ENCODE measurements at places on chromosomes 4 and X.

- peak; percentile 6 for DNase-seq
Measured at GRCh38 chr4:88320780-88321373, 36.5 kb upstream of the PPM1K start.

DNA sequence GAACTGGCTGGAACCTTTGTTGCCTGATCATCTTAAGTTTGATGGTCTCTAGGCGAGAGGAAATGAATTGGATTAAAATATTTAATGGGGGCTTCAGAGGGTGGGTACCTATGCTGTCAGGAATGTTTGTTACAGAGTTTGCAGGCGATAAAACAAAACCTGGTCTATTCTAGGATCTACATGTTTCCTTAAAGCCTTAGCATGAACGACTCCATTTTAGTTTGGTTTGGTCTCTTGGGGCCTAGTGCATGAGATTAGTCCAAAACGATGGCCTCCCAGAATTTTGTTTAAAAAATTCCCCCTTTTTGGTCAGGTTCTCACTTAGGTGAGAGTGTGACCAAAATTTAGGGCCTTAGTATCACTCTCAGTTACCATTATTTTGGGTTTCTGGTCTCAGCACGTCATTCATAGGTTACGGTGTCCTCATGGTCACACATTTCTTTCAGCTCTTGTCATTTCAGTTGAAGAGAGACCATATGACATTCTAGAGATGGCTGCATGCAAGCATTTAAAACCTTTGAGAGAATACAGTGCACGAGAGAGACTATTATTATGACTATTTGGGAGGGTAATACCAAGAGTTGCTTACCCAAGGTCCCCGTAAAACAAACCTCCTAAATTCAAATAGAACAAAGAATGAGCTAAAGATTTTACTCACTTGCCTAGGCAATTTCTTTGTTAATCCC is 13.8 kb downstream of the MOB1B start:
- DNase-seq: no peak

DNA sequence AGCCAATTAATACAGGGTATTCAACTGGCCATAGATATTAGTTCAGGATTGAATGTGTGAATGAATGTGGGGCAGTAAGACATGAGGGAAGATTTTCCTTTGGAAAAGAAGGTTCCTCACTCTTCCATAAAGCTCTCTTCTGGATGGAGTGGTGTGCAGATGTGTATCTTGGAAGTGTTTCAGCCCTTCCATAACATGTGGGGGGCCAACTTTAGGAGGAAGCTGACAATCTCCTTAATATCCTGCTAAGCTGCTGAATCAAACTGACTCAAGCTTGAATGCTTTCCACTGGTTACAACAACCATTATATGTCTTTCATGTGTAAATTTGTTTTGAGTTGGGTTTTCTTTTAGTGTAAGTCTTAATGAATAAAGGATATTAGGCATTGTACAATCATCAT is 40.3 kb downstream of the FANCB start:
- DNase-seq: no peak

DNA sequence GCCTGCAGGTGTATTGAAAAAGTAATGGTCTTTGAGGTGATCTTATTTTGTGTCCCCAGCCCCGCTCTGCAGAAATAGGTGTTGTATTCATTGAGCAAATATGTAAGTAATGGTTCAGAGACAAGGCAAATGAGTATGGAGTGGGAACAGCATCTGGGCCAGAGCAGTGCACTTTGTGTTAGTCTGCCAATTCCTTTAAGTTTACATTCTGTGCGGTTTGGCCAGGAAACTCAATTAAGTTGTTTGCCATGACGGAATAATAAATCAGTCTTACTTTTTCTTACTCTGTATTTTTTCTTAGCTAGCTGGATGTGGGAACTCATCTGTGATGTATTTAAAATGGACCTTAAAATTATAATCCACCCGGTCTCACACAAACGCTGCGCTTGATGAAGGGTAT is 12.6 kb downstream of the DCLK2 start:
- no peak for DNase-seq

DNA sequence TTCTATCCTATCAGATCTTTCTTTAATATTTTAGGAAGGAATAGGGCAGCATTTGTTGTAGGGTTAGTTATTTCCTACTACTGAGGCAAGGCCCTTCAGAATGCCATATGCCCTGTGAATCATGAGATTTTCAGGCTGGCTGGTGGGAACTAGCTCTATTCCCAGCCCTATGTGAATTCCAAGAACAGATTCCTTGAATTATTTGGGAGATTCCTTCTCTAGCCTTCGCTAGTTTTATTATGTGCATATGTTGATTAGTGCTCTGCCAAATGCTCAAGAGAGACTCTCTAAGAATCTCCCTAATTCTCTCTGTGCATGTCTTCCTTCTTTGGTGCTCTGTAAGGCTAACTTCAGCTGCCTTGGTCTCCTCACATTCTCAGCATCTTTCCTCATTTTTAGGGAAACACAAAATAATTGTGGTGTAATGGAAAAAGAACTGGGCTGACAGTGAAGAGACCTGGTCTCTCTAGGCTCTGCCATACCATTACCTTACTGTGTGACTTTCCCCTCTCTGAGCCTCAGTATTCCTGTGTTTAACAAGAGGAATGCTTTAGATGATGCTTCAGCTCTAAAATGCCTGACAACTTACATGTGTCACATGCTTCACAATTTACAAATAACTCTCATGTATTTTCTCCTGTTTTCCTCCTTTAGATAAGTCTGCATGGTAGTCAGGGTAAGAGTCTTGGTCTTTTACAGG is 79.7 kb downstream of the VMA21 start:
- no peak for DNase-seq
